Naive thymus-derived CD8-positive, alpha-beta T cell (primary cell): ENCODE measurements at places on chromosomes 2 and 18. TPM values are rescaled to one million over a fixed set of nuclear protein-coding genes. Genes with fewer than 3 reads are reported as not detected.
A peak's percentile ranks its signal among the peaks of the same experiment; 100 is the strongest.

DCC gene
- not detected for polyA plus RNA-seq

FAM161A gene
- polyA plus RNA-seq, result 1.8 TPM

DNA sequence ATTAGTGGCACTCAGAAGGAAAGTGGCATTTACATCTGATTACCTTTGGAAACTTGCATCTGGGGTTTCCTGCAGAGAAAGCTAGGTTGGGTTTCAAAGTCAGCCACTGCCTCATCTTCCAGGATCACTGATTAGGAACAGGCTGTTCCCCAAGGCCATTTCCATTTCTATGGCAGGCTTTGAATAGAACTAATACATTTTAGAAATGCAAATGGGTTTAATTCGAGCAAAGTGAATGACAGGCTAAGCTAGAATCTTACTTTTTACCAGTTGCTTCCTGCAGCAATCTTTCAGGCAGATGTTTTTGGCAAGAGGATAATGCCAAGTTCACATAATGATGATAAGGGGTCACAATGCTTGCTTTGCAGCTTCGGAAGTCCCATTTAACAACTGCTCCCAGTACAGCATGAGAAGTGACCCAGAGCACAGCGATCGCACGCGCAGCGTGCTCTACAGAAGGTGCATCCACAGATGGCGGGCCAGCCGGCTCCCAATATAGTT is 336.7 kb downstream of the LPIN1 start:
- H3K36me3 ChIP-seq, result no peaks in the 10 kb centered on the region
- no peak for DNase-seq
- no peak overlapping the region for H3K4me3 ChIP-seq
- H3K27me3 ChIP-seq, result no peaks in the 10 kb centered on the region
- H3K27ac ChIP-seq, result no peak overlapping the region
- peaks cover 30% of the 10 kb centered on the region for H3K4me1 ChIP-seq

- H3K27me3 ChIP-seq, result no peaks in the 10 kb centered on the region
- H3K27ac ChIP-seq, result peak overlapping the region; percentile 56
- peaks cover 85% of the 10 kb centered on the region for H3K4me1 ChIP-seq
- peak overlapping the region; percentile 58 for H3K4me3 ChIP-seq
- no peak for DNase-seq
These were observed 70.9 kb downstream of the AAK1 start for GRCh38 chr2:69572641-69573040.

- H3K4me3 ChIP-seq, result no peak overlapping the region
- H3K36me3 ChIP-seq, result no peaks in the 10 kb centered on the region
- no peaks in the 10 kb centered on the region for H3K27me3 ChIP-seq
These were observed 94.2 kb upstream of the FZD7 start for GRCh38 chr2:201939453-201939941.

DNA sequence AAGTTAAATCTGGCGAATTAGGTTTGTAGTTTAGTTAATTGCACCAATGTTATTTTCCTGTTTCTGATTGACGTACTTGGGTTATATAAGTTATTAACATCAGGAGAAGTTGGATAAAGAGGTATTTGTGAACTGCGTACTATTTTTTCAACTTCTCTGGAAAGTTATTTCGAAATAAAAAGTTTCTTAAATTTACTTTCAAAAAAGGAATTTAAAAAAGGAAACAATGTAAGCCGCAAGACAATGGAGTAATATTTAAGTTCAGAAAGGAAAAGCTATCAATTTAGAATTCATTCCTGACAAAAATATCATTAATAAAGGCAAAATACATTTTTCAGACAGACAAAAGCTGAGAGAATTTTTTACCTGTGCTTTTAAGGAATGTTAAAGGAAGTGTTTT is 47.7 kb downstream of the RAB10 start:
- no peak overlapping the region for H3K4me3 ChIP-seq
- no peaks in the 10 kb centered on the region for H3K27me3 ChIP-seq
- H3K4me1 ChIP-seq, result peaks cover 31% of the 10 kb centered on the region
- H3K36me3 ChIP-seq, result peaks cover 41% of the 10 kb centered on the region

GRCh38 chr2:218809515-218809914 is 22.1 kb downstream of the PRKAG3 start:
- DNase-seq, result no peak
- no peak overlapping the region for H3K4me3 ChIP-seq
- no peak overlapping the region for H3K27ac ChIP-seq
- peaks cover 13% of the 10 kb centered on the region for H3K36me3 ChIP-seq
